ENCODE measurements at places on chromosomes 1 and 21. TPM values are rescaled to one million over a fixed set of nuclear protein-coding genes. Genes with fewer than 3 reads are reported as not detected.

NTMT2 gene
- not detected for total RNA-seq

RCSD1 gene
- 32.8 TPM for total RNA-seq

MTARC1 gene
- 289 TPM for total RNA-seq

PLK3 gene
- total RNA-seq = 9.6 TPM

P3R3URF gene
- not detected for total RNA-seq

SELE gene
- not detected for total RNA-seq

LGR6 gene
- not detected for total RNA-seq

TNFAIP8L2 gene
- 8.6 TPM for total RNA-seq
